Keratinocyte (primary cell): ENCODE measurements at places on chromosomes 7 and 10.
A peak's percentile ranks its signal among the peaks of the same experiment; 100 is the strongest.

GRCh38 chr7:141198194-141198958 lies 124.5 kb downstream of the TMEM178B start:
- no peaks in the 10 kb centered on the region for H3K27me3 ChIP-seq
- H3K4me3 ChIP-seq, result no peak overlapping the region
- no peaks in the 10 kb centered on the region for H3K4me1 ChIP-seq
- no peaks in the 10 kb centered on the region for H3K36me3 ChIP-seq
- DNase-seq, result no peak
- no peak overlapping the region for H3K27ac ChIP-seq

GRCh38 chr10:3292636-3293035 lies 120.1 kb upstream of the PITRM1 start:
- peaks cover 9% of the 10 kb centered on the region for H3K27me3 ChIP-seq
- H3K4me1 ChIP-seq, result no peaks in the 10 kb centered on the region
- H3K27ac ChIP-seq, result no peak overlapping the region
- H3K4me3 ChIP-seq, result no peak overlapping the region
- no peaks in the 10 kb centered on the region for H3K36me3 ChIP-seq

GRCh38 chr10:53569455-53569854 lies 796.9 kb upstream of the MBL2 start:
- no peaks in the 10 kb centered on the region for H3K27me3 ChIP-seq
- no peaks in the 10 kb centered on the region for H3K36me3 ChIP-seq
- H3K27ac ChIP-seq, result no peak overlapping the region
- H3K4me3 ChIP-seq, result no peak overlapping the region
- H3K4me1 ChIP-seq, result no peaks in the 10 kb centered on the region
- DNase-seq, result no peak

- H3K36me3 ChIP-seq, result no peaks in the 10 kb centered on the region
- H3K4me3 ChIP-seq, result no peak overlapping the region
- DNase-seq, result no peak
- H3K27me3 ChIP-seq, result no peaks in the 10 kb centered on the region
- no peaks in the 10 kb centered on the region for H3K4me1 ChIP-seq
- H3K27ac ChIP-seq, result no peak overlapping the region
These were observed 645 bp upstream of the TFR2 start for GRCh38 chr7:100641860-100642533.

GRCh38 chr7:114026486-114027089 lies 107.8 kb upstream of the PPP1R3A start:
- H3K4me3 ChIP-seq, result no peak overlapping the region
- H3K4me1 ChIP-seq, result no peaks in the 10 kb centered on the region
- no peaks in the 10 kb centered on the region for H3K27me3 ChIP-seq
- peak; percentile 2 for DNase-seq
- no peaks in the 10 kb centered on the region for H3K36me3 ChIP-seq
- H3K27ac ChIP-seq, result no peak overlapping the region

DNA sequence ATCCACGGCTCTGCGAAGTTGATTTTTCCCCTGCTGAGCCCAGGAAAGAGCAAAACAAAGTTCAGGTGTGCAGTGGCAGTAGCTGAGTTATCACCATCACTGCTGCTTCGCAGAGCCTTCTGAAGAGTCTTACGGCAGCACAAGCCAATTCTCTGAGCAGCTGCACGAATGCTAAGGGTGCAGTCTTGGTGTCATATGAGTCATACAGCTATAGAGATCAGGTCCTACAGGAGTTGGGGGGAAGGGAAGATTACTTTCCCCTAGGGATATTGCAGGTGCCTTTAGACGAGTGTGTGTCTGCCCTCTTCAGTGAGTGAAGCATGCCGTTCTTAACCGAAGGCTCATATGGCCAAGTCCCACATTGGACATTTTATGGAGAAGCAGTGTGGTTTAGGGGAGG lies 227.8 kb downstream of the CELF2 start:
- no peaks in the 10 kb centered on the region for H3K36me3 ChIP-seq
- DNase-seq, result no peak
- no peak overlapping the region for H3K4me3 ChIP-seq
- no peaks in the 10 kb centered on the region for H3K4me1 ChIP-seq
- no peaks in the 10 kb centered on the region for H3K27me3 ChIP-seq
- no peak overlapping the region for H3K27ac ChIP-seq

DNA sequence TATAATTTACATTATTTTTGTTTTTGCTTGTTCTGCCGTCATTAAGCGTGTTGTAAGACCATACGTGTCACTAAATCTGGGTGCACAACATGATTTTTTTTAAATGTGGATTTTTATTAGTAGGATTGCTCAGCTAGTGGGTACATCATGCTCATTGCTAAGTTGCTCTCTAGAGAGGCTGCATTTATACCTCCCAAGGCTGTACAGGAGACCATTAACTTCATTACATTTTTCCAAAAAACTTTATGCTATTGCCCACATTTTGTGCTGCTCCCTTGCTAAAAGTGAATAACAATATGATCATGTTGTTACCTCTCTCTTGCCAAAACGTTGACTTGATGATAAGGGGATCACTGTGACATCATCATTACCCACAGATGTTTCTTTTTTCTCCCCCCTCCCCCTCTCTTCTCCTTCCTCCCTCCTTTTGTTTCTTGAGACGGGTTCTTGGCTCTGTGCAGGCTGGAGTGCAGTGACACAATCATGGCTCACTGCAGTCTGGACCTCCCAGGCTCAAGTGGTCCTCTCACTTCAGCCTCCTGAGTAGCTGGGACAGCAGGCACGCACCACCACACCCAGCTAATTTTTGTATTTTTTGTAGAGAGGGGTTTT lies 65.1 kb downstream of the BMPR1A start:
- no peaks in the 10 kb centered on the region for H3K36me3 ChIP-seq
- H3K27me3 ChIP-seq, result no peaks in the 10 kb centered on the region
- no peak overlapping the region for H3K27ac ChIP-seq
- H3K4me1 ChIP-seq, result peaks cover 9% of the 10 kb centered on the region

DNA sequence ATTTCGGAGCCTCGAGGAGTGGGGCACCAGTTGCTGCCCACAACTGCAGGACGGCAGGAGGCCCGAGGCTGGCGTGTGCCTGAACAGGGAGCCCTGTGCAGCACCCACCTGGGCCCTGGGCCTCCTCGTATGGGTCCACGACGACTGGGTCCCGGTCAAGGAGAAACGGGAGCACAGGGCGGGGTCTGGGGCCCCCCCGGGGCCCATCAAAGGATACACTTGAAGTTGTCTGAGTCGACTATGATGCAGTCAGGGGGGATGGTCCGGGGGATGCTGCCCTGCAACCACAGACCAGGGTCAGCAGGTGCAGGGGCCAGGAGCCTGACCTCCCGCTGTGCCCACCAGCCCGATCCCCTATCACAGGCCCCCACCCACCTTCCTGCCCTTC lies 28.5 kb upstream of the NKX6-2 start:
- H3K4me3 ChIP-seq, result no peak overlapping the region
- H3K27me3 ChIP-seq, result peaks cover 3% of the 10 kb centered on the region
- H3K36me3 ChIP-seq, result no peaks in the 10 kb centered on the region
- H3K27ac ChIP-seq, result no peak overlapping the region
- H3K4me1 ChIP-seq, result no peaks in the 10 kb centered on the region
- no peak for DNase-seq

GRCh38 chr10:133471300-133472109 lies 17.8 kb downstream of the SCART1 start:
- no peaks in the 10 kb centered on the region for H3K4me1 ChIP-seq
- no peak overlapping the region for H3K27ac ChIP-seq
- no peaks in the 10 kb centered on the region for H3K27me3 ChIP-seq
- H3K36me3 ChIP-seq, result no peaks in the 10 kb centered on the region

DNA sequence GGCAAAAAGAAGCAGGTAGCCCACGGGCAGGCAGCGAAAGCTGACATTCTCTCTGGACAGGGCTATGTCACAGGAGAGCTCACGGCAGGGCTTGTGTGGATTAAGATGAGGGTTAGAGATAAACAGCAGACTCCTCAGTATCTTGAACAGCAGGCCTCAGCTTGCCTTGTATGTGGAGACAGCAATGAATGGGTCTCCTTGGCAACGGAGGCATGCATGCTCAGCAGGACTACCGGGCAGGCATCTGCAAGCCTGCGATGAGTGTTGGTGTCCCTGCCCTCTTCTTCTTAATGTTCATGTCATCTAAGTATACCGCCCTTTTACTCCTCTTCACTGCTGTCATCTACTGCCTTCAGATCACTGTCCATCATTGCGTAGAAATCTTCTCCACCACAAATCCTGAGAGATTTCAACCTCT lies 81.9 kb upstream of the C1GALT1 start:
- H3K36me3 ChIP-seq, result no peaks in the 10 kb centered on the region
- DNase-seq, result peak; percentile 98
- H3K27me3 ChIP-seq, result no peaks in the 10 kb centered on the region
- H3K4me1 ChIP-seq, result peaks cover 27% of the 10 kb centered on the region

DNA sequence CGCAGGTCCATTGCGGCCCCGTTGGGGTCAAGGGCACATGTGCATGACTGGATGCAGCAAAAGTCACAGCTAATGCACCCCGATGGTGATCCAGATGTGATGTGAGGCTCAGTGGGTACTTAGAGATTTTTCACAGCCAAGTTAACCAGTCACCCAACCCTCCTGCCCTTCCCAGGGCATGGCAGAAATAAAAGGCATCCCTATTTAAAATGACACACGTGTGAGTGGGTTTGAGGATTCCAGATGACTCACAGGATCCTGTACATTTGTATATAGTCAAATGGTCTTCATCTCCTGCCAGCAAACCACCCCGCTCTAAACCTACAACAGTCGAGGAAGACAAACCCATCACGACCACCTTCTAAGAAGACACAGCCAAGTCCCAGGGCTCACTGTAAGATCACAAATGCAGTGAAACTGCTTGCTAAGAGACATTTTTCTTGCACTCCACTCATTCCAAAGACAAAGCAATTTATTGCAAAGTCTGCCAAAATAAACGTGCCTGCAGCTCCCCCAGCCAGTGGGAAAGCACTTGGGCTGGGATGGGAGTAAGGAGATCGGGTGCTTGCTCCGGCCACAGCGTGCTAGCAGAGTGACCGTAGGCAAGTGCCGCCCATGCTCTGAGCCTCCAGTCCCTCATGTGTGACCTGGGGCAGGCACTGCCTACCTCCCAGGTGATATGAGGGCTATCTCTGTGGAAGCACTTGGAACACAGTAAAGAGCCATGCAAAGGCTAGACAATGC lies 86.6 kb upstream of the MACROH2A2 start:
- H3K4me3 ChIP-seq, result no peak overlapping the region
- no peaks in the 10 kb centered on the region for H3K4me1 ChIP-seq
- DNase-seq, result no peak

DNA sequence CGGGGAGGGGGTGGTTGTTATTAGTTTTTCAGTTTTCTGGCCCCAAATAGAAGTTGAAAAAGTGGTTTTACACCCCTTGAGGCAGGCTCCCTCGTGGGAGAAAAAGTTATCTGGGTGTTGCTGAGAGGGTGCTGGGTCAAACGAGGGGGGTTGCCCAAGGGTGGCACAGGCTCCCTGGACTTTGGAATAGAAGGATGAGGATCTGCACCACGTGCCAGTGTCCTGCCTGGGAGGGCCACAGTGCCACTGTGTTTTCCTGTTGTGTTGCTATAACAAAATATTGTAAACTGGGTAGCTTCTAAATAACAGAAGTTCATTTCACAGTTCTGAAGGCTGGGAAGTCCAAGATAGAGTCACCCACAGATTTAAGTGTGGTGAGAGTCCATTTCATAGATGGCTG lies 181.9 kb downstream of the CXCL12 start:
- no peak for DNase-seq
- no peaks in the 10 kb centered on the region for H3K36me3 ChIP-seq
- no peaks in the 10 kb centered on the region for H3K4me1 ChIP-seq
- H3K27me3 ChIP-seq, result peaks cover 2% of the 10 kb centered on the region
- H3K4me3 ChIP-seq, result no peak overlapping the region

DNA sequence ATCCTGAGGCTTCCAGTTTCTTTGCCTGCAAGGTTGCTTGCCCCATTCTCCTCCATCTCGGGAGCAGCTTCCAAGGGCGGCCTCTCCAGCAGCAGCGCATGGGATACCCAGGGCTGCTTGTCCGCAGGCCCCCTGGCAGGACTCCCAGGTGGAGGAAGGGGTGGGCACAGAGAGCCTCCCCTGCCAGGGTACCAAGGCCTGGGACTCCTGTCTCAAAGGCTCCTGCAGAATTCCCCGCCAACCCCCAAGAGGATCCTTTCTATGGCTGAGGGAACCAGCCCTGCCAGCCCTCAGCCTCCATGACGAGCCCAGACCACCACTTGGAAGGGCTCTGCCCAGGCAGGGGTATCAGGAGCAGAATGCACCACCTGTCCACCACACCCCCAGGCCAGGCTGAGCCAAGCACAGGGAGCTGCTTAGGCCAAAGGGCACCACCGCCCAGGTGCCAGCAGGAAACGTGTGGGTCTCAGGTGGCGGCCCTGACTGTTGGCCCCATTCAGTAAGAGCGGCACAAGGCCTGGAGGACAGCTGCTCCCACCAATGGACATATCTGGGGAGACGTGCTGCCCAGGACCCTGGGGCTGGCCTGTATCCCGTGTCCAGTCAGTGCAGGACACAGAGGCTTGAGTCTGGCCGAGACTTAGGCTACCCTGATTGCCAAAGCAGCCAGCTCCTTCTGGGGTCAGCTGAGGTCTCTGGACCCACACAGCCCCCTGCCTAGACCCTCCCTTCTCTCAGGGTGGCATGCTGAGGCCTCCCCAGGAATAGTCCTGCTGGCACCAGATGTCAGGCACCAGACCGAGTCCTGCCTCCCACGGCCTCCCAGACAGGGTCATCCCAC lies 33.8 kb upstream of the INPP5A start:
- H3K4me1 ChIP-seq, result no peaks in the 10 kb centered on the region
- no peak for DNase-seq
- no peaks in the 10 kb centered on the region for H3K36me3 ChIP-seq
- no peak overlapping the region for H3K4me3 ChIP-seq

GRCh38 chr7:128708824-128709223 lies 30.3 kb upstream of the CALU start:
- H3K4me3 ChIP-seq, result no peak overlapping the region
- no peaks in the 10 kb centered on the region for H3K27me3 ChIP-seq
- no peak for DNase-seq

DNA sequence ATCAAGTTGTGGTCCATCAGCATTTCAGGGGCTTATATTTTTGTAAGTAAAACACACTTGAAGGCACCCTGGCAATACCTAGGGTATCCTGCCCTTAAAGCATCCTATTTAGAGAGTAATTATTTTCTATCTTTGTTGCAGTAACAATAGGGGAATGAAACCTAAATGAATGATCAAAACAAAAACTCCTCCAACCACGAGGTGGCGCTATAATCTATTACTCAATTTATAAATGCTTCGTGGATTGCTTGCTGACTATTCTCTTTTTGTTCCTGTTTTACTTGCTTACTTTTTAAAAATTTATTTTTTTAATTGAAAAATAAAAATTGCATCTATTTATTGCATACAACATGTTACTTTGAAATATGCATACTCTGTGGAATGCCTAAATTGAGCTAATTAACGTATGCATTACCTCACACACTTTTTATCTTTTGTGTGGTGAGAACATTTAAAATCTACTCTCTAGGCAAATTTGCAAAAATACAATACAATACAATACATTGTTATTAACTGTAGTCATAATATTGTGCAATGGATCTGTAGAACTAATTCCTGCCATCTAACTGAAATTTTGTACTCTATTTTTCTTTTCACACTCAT lies 147.7 kb upstream of the BMPER start:
- no peak for DNase-seq
- no peaks in the 10 kb centered on the region for H3K27me3 ChIP-seq
- H3K36me3 ChIP-seq, result no peaks in the 10 kb centered on the region
- no peaks in the 10 kb centered on the region for H3K4me1 ChIP-seq
- H3K4me3 ChIP-seq, result no peak overlapping the region
- no peak overlapping the region for H3K27ac ChIP-seq
